Astrocyte (in vitro differentiated cells and primary cell): ENCODE measurements at places on chromosomes 16 and 17.

- no peak for DNase-seq
Measured at GRCh38 chr16:5015351-5015750, 18.4 kb downstream of the NAGPA start.

- no peak for DNase-seq
Measured at GRCh38 chr16:31328322-31329052, 26.5 kb upstream of the ITGAX start.

GRCh38 chr17:56902348-56902747 lies 11.5 kb downstream of the TRIM25 start:
- peak; percentile 25 for DNase-seq

GRCh38 chr16:10756574-10756973 lies 12.9 kb downstream of the NUBP1 start:
- DNase-seq: peak; percentile 60

DNA sequence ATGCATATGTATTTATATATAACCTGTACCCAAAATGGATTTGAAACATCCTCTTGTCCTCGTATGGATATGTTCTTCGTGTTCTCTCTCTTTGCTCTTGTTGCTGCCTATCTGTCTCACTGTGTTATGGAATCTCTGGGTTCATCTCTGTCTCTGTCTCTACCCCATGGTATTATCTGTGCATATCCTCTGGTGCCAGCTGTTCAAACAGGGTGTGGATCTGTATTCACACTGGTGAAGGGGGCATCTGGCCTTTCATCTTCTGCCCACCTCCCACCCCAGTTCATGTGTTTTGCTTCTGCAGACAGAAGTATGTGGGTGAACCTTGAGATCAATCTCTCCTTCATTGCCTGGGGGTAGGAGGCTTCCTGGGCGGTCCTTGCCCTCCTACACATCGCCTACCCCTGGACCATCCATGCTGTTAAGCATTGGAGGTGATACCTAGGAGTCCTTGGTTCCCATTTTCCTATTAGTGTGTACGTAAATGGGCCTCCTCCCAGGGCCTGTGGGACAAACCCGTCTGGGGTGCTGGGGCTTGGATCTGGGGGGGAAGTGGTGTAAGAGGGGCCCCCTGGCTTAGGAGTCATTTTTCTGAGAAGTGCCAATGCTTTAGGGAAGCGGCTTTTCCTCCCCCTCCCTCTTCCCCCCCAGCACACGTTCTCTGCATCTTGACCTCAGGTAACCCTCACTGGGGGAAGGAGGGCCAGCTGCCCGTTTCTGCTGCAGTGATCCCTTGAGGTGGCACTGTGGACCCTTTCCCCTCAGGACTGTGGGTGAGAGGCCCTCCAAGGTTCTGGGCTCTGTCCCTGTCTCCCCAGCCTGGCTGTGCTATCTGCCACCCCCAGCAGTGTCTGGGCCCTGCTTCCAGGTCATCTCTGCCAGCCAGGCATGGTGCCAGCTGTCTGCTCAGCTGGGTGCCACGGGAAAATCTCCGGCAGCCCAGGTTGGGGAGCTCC lies 21.1 kb downstream of the RARA start:
- no peak for DNase-seq

- no peak for DNase-seq
Measured at GRCh38 chr16:89491974-89492687, 1.8 kb upstream of the ANKRD11 start.

- no peak for DNase-seq
Measured at GRCh38 chr16:82524976-82525375, 101.8 kb upstream of the CDH13 start.

DNA sequence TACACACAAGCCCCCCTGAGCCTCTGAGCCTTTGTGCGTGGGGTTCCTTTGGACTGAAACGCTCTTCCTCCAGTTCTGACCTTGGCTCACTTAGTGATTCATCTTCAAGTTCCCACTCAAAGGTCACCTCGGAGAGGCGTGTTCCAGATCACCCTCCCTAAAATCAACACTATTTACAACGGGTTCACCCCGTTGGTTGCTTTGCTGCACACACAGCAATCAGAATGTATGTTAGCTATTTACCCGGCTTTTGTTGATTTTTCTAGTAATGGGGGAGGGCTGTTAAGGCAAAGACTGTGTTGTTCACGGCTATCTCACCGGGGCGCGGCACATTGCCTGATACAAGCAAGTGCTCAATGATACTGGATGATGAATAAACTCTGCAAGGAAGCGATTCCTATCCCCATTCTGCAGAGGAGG lies 977 bp downstream of the NAGPA start:
- no peak for DNase-seq

DNA sequence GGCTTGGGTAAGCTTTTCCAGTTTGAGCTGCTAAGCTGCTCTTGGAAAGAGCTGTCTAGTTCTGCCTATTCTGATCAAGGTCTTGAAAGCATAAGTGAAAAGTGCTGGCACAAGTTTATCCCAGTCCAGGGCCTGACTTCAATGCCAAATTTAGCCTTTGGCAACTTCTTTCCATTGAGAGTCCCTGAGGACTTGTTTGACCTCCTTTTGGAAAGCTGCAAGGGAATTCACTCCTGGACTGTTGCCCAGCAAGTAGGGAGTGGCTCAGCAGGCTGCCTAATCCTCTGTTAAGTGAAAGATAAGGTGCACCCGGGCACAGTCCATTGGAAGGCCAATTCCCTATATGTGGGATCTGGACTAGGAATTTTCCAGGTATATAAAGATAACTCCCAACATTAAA lies 16.0 kb upstream of the TANC2 start:
- peak; percentile 71 for DNase-seq

GRCh38 chr17:33370401-33370800 lies 77.3 kb upstream of the ASIC2 start:
- DNase-seq: no peak

- no peak for DNase-seq
Measured at GRCh38 chr16:11126399-11127054, 129.5 kb downstream of the SOCS1 start.

GRCh38 chr17:78766743-78767294 lies 15.3 kb downstream of the CYTH1 start:
- DNase-seq: no peak

DNA sequence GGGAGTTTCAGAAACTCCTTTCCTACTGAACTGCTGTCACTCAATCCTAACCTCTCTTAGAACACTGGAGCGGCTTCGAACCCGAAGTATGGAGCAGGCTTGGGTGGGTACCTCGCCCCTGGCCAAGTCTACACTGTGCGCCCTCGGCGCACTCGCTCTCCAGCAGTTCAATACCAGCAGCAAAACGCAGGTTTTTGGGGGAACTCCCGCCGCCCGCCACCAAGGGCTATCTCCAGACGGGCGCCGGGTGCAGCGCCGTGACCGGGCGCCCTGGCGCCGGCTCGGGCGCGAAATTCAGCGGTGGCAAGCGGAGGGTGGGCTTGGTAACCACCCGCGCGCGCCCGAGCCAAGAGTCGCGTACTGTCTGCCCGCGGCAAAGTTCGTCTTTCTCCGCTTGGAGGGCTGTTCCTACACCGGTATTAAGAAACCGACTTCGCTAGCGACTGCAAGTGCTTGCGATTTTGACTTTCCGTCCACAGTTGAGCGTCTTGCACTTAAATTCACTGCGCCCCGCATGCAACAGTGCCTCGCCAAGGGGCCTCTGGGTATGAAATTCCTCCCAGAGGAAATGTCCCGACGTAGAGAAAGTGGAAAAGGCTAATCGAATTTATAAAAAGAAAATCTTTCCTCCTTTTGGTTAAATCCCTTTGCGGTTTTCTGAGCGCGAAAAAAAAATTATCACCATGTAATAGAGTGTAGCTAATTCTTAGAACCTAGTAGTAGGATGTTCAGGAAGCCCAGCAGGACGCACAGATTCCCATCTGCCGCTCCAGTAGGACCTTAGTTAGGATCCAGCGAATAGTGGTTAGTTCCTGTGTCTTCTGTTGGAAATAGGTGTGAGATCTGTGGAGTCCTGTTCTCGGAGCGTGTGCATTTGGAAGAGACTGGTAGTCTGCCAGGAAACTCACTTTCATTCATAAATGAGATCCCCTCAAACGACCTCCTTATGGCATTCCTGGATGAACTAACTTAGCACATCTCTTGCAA lies 5.0 kb upstream of the SALL1 start:
- peak; percentile 73 for DNase-seq

DNA sequence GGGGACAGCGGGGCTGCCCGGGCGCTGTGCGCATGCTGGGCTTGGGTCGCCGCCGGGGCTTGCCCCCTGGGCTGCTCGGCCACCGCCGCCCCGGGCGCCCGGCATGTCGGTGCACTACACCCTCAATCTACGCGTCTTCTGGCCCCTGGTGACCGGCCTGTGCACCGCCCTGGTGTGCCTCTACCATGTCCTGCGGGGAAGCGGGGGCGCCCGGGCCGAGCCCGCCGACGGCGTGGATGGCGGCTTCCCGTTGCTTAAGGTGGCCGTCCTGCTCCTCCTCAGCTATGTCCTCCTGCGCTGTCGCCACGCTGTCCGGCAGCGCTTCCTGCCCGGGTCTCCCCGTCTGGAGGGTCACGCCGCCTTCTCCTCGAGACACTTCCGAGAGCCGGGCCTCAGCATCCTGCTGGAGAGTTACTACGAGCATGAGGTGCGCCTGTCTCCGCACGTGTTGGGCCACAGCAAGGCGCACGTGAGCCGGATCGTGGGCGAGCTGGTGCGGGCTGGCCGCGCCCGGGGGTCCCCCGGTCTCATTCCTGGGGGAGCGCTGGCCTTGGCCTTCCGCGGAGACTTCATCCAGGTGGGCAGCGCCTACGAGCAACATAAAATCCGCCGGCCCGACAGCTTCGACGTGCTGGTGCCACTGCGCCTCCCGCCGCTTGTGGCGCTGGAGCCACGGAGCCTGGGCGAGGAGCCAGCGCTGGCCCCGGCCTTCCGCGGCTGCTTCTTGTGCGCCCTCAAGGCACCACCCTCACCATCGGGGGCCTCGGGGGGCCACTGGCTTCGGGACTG lies 789 bp downstream of the ITPRIPL2 start:
- DNase-seq: peak; percentile 65

DNA sequence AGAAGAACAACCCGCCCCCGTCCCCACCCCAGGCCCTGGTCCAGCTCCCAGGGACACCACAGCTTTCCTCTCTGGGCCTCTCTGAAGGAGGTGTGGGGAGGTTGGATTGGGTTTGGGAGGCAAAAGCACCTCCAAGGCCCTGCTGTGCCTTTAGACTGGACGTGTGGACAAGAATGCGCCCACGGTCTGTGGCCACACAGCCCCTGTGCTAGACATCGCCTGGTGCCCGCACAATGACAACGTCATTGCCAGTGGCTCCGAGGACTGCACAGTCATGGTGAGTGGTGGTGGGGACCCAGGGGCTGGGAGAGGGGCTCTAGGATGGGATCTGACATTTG lies 3.0 kb downstream of the CORO1A start:
- DNase-seq: no peak

DNA sequence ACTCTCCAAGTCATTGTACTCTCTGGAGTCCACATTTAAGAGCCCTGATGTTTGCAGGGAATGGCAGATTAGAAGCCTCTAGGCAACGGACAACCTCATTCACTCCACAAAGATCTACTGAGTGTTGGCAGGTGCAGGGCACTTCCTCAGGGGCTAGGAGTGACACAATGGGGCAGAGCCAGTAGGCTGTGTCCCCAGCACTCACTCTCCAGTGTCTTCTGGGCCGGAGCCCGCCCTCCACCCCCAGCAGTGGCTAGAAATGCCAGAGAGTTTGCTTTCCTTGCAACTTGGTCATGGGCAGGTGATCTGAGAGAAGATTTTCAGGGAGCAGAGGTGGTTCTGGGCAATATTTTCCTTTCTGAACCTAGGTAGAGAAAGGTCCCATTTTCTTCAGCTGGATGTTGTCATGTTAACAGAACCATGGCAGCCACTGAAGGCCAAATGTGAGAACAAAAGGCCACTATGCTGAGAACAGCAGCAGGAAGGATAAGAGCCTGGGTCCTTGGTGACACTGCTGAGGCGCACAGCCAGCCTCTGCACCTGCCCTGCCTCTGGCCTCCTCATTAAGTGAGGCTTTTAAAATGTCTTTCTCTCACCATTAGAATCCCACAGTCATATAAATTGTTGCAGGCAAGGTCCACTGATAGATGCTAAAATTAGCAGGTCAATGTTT lies 96.2 kb downstream of the USP31 start:
- no peak for DNase-seq

GRCh38 chr16:3085868-3086595 lies 13.1 kb downstream of the ZSCAN10 start:
- DNase-seq: no peak

- no peak for DNase-seq
Measured at GRCh38 chr16:89004209-89004831, 27.3 kb upstream of the CBFA2T3 start.

GRCh38 chr16:77430787-77431585 lies 3.8 kb downstream of the ADAMTS18 start:
- DNase-seq: peak; percentile 2

DNA sequence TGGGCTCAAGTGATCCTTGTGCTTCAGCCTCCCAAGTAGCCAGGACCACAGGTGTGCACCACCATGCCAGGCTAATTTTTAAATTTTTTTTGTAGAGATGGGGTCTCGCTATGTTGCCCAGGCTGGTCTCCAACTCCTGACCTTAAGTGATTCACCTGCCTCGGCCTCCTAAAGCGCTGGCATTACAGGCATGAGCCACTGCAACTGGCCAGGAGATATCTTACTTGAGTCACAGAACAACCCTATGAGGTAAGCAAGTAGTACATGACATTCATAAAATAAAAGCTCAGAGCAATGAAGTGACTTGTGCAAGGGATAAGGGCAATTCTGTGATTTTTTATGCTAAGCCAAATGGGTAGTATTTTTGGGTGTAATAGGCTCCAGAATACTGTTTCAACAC lies 57.3 kb downstream of the CDC27 start:
- peak; percentile 31 for DNase-seq

GRCh38 chr16:84477661-84478060 lies 26.8 kb downstream of the MEAK7 start:
- DNase-seq: no peak

- no peak for DNase-seq
Measured at GRCh38 chr17:3015890-3016289, 47.5 kb downstream of the OR1D5 start.

DNA sequence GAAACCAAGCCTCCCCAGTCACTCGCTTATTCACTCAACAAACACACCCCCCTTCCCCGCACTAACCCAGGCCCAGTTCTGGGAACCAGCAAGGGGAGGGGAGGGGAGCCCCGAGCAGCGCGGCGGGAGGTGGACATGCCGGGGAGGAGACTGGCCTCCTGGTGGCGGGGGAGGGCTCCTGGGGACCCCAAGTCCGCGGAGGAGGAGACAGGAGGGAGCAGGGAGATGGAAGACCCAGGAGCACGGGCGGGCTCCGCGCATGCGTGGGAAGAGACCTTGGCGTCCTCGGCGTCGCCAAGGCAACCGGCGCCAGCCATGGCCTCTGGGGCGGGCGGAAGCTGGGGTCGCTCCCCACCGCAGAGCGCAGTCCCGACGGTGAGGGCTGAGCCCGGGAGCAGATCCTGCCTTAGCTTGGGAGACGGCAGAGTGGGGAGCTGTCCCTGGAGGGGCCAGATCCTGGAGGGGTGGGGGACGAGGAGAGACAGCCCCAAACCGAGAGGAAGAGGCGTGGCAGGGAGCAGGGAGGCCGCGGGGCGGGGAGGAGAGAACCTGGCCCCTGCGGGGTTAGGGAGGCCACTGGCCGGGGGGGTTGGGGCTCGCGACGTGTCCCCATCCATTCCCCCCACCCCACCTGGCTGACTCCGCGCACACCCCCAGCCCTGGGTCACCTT lies at the start of gene PRR29:
TSS of gene PRR29 (plus strand) at position 302 of the 671 bp plus-strand sequence. CDS start at position 316, 14 bp downstream.
- DNase-seq: no peak
